Prostate gland (tissue), 2 donors: ENCODE measurements at places on chromosomes 11 and 22.

DNA sequence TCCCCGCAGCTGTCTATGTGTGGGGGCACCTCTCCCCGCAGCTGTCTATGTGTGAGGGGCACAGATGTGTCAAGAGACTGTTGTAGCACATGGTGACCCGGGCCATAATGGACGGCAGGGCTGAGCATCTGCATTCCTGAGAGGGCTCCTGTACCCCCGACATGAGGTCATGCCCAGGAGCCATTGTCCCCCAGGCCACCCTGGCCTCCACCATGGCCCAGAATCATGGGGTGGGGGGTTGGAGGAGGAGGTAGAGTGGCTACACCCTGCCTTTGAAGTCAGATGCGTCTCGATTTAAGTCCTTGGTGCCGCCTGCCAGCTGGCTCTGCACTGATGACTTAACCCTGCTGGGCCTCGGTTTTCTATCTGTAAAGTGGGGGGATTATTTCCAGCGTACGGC is 49.1 kb downstream of the ARHGAP8 start:
- no peak for DNase-seq

DNA sequence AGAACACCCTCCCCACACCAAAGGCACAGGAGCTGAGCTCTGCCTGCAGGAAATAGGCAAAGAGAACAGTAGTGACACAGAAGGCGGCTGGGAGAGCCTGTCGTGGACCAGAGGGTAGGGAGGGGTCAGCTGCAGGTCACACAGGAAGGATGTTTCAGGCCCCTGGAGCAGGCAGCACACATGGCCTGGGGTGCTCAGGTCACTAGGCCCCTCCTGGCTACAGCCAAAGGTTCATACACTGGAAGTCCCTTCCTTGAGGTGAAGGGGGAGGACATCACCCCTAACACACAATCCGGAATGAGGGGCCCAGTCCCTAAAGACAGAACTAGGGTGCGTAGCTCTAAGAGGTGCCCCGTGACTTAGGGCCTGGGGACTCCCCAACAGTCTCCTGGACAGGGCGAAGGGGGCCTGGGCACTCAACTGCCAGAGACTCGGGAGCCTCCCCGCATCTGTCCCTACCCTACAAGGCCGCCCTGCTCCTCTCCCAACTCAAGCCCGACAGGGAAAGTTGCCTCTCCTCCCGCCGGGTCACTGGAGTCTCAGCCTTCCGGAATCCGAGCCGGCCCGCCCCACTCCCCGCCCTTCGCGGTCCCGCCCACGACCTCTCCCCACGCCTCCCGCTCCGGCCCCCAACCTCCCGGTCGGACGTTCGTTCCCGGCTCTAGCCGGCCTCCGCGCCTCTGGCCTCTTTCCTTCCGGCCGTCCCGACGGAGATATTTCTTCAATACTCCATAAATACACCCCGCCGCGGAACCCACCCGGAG is at the start of gene CYB5R2:
TSS of gene CYB5R2 (minus strand) at position 541 of the 764 bp plus-strand sequence. CDS start 675 bp downstream, outside the sequence.
- DNase-seq = peak; percentile 69

- no peak for DNase-seq
These were observed 1.3 kb upstream of the PANX2 start for GRCh38 chr22:50169181-50169759.

GRCh38 chr11:110173811-110174644 is 80.8 kb downstream of the ZC3H12C start:
- no peak for DNase-seq

GRCh38 chr11:114353443-114353842 is 46.9 kb downstream of the C11orf71 start:
- DNase-seq = no peak

- no peak for DNase-seq
These were observed 159.4 kb downstream of the CADM1 start for GRCh38 chr11:115344846-115345245.

GRCh38 chr11:126156814-126157213 is 54.6 kb downstream of the RPUSD4 start:
- DNase-seq = no peak

GRCh38 chr11:30917859-30918478 is 331.8 kb upstream of the MPPED2 start:
- peak; percentile 12 for DNase-seq

GRCh38 chr11:130601141-130601540 is 152.7 kb downstream of the ADAMTS15 start:
- DNase-seq = no peak

- no peak for DNase-seq
These were observed 116.8 kb downstream of the RRAS2 start for GRCh38 chr11:14242187-14242586.

DNA sequence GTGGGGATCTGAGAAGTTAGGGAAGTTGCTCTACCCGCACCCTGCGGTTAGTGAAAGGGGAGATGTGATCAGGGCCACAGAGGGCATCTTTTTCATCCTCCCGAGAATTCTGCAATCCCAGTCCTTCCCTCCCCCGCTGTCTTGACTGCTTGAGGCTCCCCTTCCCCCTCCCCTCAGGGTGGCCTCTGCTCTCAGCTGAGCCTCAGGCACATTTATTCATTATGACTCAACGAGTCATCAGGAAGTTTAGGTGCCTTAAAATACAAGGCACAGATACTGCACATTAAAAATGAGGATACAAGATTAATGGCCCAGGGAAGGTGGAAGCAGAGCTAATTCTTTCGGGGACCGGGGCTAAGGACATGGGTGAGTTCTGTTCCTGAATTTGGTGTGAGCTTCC is 104.0 kb downstream of the CACNA1I start:
- DNase-seq = no peak
